ENCODE measurements at places on chromosomes 4 and X.

GRCh38 chr4:151922306-151922705 is 161.5 kb upstream of the GATB start:
- no peak for DNase-seq

- no peak for DNase-seq
These were observed 727.7 kb upstream of the SLIT2 start for GRCh38 chr4:19523964-19524363.

DNA sequence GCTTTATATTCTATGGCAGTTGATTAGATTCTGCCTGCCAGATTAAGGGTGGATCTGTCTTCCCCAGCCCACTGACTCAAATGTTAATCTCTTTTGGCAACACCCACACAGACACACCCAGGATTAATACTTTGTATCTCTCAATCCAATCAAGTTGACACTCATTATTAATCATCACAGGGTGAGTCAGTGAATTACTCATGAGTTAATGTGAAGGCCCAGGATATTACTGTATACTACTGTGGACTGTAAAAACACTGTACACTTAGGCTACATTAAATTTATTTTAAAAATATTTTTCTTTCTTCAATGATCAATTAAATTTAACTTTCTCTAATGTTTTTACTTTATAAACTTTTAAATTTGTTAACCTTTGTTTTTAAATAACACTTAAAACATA is 87.7 kb downstream of the NAP1L3 start:
- no peak for DNase-seq

DNA sequence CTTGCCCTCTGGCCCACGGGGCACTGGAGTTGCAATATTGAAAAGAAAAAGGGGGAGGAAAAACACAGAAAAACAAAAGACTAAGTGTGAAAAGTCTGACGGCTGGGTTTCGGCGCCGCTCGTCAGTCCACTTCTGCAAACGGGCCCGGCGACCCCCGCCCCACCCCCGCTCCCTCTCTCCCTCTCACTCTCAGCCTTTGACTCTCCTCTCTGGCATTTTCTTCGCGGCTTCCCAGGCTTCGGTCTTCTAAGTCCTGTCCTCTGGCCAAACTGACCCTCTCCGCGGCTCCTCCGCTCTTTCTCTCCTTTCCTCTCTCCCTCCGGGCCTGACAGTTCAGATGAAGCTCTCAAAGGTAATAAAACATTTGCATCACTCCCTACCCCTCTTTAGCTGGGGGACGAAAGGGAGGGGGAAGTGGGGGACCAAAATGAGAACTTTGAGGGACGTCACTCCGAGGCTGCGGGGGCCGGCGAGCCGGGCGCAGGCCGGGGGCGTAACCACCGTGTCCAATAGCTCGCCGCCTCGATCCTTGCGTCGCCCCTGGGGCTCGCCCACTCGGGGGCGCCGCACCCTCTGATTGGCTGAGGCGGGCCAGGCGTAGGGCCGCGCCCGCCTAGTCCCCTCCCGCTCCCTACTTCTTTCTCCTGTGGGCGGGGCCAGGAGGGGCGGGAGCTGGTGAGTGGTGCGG is at the start of gene NKX6-1:
Gene NKX6-1, minus strand, starts transcription at position 358 of the 689 bp plus-strand sequence. CDS start 1,064 bp downstream, outside the sequence.
- peak; percentile 96 for DNase-seq

DNA sequence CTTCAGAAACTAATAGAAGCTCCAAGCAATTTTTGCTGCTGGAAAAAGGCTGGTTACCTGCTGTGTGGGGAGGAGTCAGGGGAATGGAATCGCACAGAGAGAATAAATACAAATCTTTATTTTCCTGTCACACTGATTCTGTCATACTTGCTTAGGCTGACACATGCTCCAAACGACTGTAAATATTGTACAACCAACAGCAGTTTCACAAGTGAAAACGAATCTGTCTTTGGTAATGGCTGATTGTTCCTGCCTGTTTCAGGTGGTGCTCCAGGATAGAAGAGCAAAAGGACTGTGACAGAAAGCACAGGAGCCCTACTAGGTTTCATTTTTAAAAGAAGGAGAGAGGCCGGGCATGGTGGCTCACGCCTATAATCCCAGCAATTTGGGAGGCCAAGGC is 125.5 kb upstream of the DCLK2 start:
- DNase-seq: no peak

DNA sequence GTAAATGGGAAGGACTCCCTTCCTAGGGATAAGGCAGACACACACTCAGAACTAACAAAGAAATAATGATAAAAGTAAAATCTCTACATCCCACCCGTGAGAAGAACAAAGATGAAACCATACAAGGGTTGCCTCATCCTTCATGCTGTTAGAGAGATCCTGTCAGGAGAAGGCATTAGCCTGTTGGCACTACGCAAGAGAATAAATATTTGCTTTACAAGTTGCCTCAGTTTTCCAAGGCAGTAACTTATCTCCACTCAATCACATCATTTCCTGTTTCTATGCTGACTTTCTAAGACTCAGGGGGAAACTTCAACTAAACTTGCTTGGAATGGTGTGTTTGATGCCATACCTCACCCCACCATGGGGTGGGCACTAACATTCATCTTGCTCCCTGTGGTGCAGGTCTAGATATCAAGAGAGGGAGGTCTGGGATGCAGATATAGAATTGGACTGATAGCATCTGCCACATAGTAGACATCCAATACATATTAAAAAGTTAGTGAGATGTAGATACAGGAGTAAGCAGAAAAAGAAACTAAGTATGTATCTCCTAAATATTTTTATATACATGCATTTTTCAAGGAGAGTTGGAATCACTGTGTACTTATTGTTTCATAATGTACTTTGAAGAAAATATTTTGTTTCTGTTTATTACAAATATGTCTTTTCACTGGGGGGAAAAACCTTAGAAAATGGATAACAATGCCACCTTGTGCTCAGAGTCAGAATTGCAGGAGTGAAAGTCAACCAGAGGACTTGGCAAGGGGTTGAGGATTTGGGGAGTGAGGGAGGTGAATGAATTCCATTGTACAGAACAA is 57.2 kb upstream of the BEX4 start:
- peak; percentile 49 for DNase-seq

DNA sequence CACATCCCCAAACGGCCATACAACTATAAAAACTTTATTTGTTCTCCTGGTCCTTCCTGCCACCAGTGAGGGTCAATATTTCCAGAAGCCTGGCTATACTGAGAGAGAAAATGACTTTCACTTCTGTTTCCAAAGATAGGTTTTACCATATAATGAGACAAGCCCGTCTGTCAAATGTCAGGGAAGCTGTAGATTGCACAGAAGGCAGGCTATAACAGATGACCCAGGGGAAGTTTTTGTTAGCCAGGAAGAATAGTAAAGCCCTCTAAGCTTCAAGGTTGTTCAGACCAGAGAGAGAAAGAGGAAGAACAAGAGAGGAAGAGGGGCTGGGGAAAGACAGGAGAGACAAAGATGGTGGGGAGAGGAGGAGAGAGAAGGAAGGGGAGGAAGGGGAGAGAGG is 217.5 kb downstream of the GBA3 start:
- DNase-seq: no peak

DNA sequence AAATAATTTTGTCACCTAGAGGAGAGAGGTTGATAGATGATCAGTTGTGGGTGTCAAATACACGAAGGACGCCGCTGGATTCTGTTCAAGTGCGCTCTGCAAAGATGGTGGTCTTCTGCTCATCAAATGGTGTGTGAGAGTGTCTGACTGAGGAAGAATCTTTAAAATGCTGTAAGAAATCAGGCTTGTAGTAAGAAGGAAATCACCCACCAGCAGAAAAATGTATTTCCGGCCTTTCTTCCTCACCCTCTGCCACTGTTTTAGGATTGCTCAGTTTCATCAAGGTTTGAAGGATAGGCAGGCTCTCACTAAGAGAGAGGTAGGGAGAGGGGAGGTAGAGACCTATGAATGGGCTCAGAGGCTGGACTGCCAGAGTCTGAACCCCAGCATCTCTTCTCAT is 28.7 kb downstream of the RHOH start:
- DNase-seq: no peak

Measured in mesendoderm (in vitro differentiated cells).